Heart left ventricle (tissue), 16 donors: ENCODE measurements at places on chromosomes 6 and 20.
A peak's percentile ranks its signal among the peaks of the same experiment; 100 is the strongest.

DNA sequence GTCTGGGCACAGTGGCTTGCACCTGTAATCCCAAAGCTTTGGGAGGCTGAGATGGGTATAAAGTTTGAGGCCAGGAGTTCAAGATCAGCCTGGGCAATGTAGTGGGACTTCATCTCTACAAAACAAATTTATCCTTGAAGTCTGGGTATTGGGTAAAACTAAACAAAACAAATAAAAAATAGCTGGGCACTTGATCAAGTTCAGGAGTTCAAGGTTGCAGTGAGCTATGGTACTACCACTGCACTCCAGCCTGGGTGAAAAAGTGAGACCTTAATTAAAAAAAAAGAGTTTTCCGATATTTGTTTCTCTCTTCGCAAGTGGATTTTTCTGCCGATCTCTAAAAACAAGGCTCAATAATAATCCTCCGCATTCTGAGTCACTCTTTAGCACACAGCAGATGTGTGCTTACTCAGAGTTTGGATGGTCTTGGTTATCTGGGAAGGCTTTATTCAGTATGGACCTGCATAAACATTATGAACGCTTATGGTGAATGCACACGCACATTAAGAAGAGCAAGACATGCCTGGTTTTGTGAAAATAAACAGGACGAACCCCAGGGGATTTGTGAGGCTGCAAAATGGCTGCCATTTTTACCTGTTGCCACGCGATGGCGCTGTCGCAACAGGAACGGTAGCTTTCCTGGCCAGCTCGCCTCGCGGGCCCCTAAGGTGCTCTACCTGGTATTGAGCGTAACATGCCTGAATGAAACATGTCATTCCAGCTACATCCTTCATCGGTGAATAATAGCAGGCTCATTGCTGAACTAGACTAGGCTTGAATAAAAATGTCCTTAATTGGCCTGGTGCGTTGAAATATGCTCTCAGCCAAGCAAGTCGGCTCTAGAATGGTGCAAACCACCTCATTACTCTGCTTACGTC is 6.0 kb downstream of the OPN5 start:
- peak; percentile 27 for DNase-seq

DNA sequence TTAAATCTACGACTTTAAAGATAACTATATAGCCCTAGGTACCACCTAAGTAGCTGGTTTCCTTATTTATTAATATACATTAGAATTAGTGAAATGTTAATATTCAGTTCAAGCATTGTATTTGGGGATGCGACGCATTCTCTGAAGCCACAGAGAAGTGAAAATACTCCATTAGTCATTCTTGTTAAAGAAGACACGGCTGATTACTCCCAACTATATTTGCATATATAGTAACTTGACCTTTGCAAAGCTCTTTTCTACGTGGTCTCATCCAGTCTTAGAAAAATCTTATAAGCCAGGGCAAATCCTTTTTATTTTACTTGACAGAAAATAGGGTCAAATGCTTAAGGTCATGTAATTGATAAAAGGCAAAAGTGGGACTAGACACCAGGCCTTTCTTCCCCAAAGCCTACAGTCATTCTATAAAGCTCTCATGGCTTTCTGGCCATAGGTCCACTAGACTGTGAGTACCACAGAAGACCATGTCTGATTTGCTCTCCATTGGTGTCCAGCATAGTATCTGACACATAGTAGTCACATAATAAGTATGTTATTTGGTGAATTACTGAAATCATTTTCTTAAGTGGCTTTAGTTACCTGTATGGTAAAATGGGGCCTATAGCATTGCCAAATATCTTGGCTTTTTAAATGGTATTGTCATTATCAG is 11.3 kb downstream of the ZHX3 start:
- no peak for DNase-seq

DNA sequence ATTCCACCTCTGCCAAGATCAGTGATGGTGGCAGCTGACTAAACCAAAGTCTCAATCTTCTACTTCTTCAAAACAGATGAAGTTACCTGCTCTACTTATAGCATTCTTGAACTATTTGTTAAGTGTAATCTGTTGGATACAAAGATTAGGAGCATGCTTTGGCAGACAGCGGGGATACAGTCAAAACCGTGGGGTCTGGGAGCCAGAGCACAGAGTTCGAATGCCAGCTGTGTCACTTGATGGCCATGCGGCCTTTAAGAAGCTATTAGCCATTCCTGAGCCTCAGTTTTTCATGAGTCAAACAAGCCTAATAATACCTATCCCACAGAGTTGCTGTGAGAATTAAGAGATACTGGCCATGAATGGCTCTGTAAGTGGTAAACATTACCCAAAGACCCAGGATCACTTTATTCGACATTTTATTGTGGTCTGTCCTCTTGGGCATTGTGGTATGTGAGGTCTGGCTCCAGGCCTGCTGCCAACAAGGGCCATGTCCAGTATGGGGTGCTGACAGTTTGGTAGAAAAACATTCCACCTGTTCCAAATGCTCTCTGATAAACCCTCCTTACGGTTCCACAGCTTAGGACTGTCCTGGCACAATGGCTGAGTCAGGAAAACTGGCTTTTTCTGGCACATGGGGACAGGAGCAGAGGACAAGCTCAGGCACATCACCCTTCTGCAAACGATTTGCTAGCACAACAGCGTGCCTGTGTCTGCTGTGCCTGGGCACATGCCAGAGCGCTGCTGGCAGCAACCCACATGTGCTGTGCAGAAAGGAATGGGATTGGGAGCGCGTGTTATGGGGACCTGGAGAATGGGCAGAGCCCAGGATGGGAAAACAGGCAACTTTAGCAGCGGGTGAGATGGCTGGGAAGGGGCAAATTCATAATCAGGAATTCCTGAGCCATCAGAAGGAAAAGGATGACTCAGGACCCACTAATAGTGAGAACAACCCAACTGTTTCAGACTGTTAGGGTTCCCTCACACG is 15.7 kb upstream of the FAM83C start:
- DNase-seq = peak; percentile 82

- DNase-seq = no peak
Measured at GRCh38 chr20:62306414-62307187, 3.8 kb downstream of the ADRM1 start.
